ENCODE measurements at places on chromosomes 6 and 20. TPM values are rescaled to one million over a fixed set of nuclear protein-coding genes. Genes with fewer than 3 reads are reported as not detected.

The MYLK4 gene
- 0.35 TPM for total RNA-seq

The RAB44 gene
- 0.30 TPM for total RNA-seq

The DNAH8 gene
- total RNA-seq, result not detected

The PYGB gene
- 295 TPM for total RNA-seq

The LHFPL5 gene
- total RNA-seq, result not detected

The C2 gene
- total RNA-seq, result 7.8 TPM

The PHACTR1 gene
- total RNA-seq, result 1.7 TPM

The MYB gene
- 67.2 TPM for total RNA-seq

The PI3 gene
- 93.4 TPM for total RNA-seq

The PERP gene
- 64.6 TPM for total RNA-seq

GRCh38 chr6:11324453-11325015 lies 92.1 kb upstream of the NEDD9 start:
- DNase-seq, result no peak

DNA sequence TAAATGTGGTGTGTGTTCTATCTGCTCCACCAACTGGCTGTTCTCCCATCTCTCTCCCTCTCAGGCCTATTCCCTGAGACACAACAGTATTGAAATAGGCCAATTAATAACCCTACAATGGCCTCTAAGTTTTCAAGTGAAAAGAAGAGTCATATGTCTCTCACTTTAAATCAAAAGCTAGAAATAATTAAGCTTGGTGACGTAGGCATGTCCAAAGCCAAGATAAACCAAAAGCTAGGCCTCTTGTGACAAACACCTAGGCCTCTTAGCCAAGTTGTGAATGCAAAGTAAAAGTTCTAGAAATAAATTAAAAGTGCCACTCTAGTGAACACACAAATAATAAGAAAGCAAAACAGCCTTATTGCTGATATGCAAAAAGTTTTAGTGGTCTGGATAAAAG lies 29.9 kb downstream of the MTCL3 start:
- no peak for DNase-seq

- DNase-seq, result no peak
These were observed 89.4 kb upstream of the PAK5 start for GRCh38 chr20:9928281-9928737.

GRCh38 chr6:33633462-33634158 lies 12.5 kb downstream of the ITPR3 start:
- DNase-seq, result peak; percentile 76

DNA sequence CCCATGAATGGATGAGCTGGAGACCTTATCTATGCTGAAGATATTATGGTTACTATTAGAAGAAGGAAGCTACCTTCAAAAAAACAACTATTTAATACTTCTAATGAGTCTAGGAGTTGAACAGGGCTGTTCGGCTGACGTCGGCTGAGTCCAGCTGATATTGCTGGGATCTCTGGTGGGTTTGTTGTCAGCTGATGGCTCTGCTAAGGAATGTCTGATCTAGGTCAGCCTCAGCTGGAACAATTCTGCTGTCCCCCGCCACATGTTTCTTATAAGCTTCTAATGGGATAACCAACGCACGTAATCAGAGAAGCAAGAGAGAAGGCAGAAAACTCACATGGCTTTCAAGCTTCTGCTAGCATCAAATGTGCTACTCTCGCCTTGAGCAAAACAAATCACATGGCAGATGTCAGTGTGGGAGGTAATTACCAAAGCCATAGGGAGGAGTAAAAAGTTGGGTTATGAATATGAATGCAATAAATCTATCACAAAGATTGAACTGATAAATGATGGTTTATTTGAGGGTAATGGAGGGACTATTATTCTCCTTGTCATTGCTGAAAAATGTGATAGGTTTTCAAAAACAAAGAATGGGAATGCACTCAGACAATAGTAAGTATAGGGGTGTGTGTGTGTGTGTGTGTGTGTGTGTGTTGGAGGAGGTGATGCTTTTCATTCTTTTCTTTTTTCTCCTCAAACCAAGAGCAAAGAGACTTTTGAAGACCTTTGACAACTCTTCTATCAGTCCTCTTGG lies 71.5 kb downstream of the BTBD3 start:
- no peak for DNase-seq

GRCh38 chr6:119985952-119986736 lies 636.6 kb upstream of the MAN1A1 start:
- no peak for DNase-seq

DNA sequence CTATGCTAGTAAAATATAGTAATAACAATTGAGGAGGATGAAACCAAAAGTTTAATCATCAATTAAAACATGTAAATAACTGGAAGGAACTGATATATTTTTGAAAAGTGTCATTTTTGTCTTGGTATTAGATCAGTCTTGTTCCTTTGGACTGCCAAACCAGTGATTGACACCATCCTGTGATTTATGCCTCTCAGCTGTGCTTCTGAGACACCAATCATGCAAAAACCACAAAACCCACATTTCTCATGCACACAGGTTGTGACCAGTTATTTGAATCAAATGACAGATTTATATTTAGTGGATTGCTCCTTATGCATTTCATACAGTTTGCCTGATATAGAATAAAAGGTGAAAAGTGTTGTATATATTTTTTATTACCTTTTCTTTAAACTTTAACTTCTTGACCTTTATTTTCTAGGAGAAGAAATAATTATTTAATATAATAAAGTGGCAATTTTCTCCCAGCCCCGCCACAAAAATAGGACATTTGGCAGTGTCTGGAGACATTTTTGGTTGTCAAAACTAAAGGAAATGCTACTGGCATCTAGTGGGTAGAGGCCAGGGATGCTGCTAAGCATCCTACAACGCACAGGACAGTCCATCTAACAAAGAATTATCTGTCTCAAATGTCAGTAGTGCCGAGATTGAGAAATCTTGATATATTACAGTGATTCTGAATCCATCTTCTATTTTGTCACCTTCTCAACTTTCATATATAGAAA lies 383.6 kb downstream of the BCKDHB start:
- no peak for DNase-seq

DNA sequence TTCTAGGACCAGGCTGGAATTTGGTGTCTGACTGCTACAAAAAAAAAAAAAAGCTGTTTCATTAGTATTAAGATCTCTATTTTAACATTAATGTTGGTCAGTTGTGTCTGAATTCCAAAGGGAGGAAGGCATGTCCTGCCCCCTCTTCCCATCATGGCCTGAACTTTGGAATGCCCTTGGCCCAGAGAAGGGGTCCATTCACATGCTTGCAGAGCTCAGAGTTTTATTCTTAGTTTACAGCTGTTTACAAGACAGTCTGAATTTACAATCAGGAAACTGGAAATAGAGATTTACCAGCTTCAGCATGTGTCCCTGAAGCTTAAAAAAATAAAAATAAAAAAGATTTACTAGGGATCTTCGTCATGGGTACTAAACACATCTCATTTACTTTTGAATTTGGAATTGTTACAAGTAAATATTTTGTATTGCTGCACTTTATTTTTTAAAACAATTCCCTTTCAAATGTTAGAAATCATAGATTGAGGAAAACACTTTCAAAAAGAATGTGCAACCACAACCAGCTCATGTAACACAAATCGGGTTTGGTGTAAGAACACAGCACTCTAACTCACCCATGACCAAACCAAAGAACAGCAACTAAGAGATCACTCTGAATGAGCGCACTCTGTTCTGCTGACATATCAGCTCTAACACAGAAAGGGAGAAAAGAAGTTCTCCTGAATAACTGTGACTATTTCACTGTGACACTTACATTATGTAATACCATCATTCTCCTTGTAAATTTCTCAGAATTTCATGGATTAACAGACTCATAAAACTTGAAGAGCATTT lies 6.6 kb upstream of the SERPINB6 start:
- DNase-seq, result peak; percentile 15

- no peak for DNase-seq
These were observed 3.6 kb upstream of the CDKN1A start for GRCh38 chr6:36674942-36675341.

Data from colonic mucosa (tissue), 4 donors.